ENCODE measurements at places on chromosomes 5 and 9. TPM values are rescaled to one million over a fixed set of nuclear protein-coding genes. Genes with fewer than 3 reads are reported as not detected.

Gene GOLGA1
- 16.6 TPM for total RNA-seq

Gene CEL
- 0.66 TPM for total RNA-seq

Gene SLC31A1
- total RNA-seq, result 31.6 TPM

Gene TDRD7
- total RNA-seq, result 8.8 TPM

Gene MUSK
- total RNA-seq, result 1.7 TPM

Gene PCDHA1
- not detected for total RNA-seq

Gene GCNT4
- total RNA-seq, result 2.3 TPM

Gene GFI1B
- total RNA-seq, result not detected

Gene PHF24
- under 0.01 TPM for total RNA-seq

Gene IRX2
- 2.0 TPM for total RNA-seq

Gene SPATA31E1
- total RNA-seq, result not detected

Gene HSD17B3
- total RNA-seq, result under 0.01 TPM

Gene OTULINL
- total RNA-seq, result 0.17 TPM

Gene CRHBP
- 3.5 TPM for total RNA-seq

Gene RGMB
- 63.0 TPM for total RNA-seq

Gene SLC6A3
- total RNA-seq, result under 0.01 TPM

Gene SPINK13
- not detected for total RNA-seq

Gene CYFIP2
- 4.2 TPM for total RNA-seq

Gene CRB2
- total RNA-seq, result not detected

Gene EIF4E1B
- not detected for total RNA-seq

Gene ACTBL2
- total RNA-seq, result not detected

Gene GALNT12
- 16.5 TPM for total RNA-seq

Gene TSSK1B
- 0.15 TPM for total RNA-seq

Gene UBAP1
- total RNA-seq, result 39.0 TPM

Gene SEC24A
- total RNA-seq, result 30.3 TPM

Gene PHYHD1
- total RNA-seq, result 18.7 TPM

Gene PGM5
- total RNA-seq, result 88.8 TPM
